Substantia nigra (tissue), 51 donors: ENCODE measurements at places on chromosomes 2 and 18.

- DNase-seq = no peak
Observed at GRCh38 chr2:72085036-72085435, 62.6 kb downstream of the CYP26B1 start.

DNA sequence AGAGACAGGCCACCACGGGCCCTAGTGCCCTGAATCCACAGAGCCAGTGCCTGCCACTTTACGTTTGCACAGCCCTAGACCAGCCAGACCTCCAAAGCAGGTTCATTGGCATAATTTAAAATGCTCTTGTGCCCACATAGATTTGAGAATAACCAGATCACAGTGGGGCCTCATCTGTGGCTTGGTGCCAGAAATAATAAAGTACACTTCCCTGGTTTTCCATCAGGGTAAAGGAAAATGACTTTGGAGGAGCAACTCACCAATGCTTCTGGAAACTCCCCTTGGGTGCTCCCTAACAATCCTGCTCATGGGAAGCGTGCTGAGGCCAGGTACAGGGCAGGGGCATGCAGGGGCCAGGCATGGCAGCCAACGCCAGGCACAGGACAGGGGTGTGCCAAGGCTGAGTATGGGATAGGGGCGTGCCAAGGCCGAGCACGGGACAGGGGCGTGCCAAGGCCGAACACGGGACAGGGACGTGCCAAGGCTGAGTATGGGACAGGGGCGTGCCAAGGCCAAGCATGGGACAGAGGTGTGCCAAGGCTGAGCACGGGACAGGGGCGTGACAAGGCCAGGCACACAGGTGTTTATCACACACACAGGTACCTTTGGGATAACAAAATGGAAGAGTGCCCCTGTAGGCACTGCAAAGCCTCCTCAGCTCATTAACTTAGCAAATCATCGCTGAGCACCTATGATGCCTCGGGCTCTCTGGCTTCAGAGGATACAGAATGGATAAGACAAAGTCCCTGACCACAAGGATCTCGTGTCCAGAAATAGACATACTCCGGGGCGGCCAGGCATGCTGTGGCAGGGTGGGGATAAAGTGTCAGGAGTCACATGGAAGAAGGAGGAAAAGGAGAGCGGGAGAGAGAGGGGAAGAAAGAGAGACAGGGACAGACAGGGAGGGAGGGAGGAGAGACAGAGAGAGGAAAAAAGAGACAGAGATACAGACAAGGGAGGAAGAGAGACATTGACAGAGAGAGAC is 334.7 kb downstream of the EIPR1 start:
- no peak for DNase-seq

DNA sequence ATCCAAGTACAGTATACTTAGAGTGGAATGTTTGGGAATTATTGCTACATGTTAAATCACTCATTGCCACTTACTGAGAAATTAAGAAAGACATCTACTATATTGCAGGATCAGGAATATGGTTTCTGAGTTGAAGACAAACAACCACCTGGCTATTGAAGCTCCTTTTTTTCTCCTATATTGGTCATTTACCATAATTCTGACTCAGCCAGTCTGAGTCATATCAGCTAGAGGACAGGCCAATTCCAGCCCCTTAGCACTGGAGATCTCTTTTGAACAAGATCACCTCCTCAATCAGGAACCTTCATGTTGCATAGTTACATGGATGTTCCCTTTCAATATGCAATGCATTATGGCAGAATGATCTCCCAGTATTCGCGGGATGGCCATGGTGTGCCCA is 42.7 kb upstream of the CDH19 start:
- DNase-seq = no peak

DNA sequence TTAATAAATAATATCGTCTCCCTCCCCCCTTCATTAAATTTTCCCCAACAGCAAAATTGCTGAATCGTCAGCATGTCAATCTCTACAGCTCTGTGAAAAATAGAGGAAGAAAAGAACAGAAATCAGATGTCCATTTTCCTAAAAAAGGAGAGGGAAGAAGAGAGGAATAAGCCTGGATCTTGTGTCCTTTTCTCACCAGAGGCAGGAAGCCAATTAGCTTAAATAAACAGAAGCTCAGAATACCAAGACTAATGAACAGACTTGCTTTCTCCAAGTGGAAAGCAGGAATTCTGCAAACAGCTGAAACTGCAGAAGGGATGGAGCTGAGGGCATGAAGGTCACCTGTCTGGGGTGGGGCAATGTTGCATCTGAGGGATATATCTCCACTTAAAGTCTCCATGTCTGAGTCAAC is 265.7 kb downstream of the CCDC85A start:
- no peak for DNase-seq

DNA sequence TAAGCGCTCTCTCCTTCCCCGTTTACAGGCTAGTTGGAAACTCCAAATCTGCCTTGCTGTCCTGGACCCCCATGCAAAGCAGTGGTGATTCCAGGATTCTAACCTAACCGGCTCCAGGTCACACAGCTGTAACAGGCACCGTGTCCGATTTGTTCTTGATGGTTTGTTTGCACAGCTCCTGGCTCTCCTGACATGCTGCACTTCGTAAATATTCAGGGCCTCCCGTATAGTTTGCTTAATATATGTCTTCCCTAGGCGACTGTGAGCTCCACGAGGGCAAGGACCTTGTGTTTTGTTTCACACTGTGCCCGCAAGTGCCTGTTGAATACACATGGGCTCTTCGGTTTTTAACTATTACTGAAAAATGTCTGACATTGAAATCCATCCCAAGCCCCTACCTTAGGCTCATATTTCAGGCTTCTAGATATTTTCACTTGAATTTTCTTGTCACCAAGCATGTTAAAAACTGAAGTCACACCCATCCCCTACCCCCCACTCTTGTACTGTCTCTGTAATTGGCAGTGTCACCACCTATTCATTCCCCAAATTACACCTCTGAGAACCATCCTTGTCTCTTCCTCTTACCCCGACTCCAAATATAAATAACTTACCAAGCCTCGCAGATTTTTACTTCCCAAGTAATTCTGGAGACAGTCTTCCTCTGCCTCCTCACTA is 1.0 kb upstream of the PUM2 start:
- DNase-seq = no peak

DNA sequence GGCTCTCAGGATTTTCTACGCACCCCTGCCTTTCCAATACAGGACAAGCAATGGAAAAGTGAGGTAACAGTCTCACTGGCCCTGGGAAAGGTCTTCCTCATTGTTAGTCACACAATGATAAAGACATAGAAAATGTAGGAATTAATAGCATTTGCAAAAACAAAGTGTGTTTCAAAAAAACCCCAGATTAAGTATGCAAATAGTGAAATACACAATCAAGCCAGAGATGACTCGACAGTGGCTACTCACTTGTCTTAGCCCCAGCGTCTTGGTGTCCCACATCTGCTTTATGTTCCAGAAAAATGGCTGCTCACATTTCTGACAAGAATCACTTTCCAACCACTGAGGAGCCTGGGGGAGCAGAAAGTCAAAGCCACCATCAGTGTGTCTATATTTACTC is 47.0 kb upstream of the AP1S3 start:
- DNase-seq = no peak

- no peak for DNase-seq
Observed at GRCh38 chr2:95240556-95240955, 33.2 kb downstream of the ZNF892 start.

DNA sequence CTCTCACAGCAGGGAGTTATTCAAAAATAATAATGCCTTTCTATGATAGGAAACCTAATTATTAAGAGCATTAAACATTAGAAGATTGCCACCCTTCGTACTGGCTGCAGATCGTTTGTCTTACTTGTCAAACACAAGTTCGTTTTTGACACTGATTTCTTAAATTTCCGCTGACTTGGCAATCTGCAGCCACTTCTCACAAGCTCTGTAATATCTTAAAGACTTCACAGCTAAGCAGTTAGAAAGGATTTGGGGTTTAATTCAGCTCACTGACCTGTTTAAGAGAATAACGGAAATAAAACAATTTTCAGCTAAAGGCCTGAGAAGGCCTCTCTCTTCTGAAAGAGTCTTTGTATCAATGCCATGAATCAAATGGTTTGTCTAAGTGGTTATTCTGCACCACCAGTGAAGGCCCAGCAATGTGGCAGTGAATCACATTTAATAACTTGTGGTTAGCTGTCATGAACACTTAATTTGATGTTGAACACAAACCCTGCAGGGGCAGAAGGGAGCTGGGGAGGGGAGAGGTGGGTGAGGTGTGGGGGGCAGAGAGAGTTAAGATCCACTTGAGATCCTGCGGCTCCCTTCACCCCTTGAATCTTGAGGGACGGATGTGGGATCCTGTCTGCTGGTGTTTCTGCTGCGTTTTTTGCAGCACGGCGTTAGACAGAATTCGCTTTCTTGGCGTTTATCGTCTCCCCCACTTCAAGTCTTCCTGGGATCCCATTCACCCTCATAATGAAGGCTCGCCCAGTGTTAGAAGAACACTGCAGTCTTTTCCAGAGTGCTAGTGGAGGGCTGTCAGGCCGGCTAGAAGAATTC is 145.4 kb upstream of the SATB2 start:
- no peak for DNase-seq

DNA sequence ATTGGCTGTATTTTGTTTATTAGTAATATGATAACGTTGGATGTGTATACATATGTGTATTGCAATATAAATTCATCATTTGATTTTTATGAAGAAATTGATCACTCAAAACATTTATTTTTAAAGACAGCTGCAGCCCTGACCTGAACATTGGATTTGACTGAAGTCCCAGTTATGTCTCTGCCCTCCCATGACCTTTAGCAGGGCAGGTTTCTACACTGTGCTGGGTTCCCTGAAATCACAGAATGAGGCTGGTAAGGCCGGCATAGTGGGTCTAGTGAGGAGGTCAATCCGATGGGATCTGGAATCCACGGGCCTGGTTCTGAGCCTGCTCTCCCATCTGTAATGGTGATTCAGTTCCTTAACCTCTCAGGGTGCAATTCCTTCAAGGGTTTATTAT is 22.0 kb downstream of the SPP2 start:
- no peak for DNase-seq

DNA sequence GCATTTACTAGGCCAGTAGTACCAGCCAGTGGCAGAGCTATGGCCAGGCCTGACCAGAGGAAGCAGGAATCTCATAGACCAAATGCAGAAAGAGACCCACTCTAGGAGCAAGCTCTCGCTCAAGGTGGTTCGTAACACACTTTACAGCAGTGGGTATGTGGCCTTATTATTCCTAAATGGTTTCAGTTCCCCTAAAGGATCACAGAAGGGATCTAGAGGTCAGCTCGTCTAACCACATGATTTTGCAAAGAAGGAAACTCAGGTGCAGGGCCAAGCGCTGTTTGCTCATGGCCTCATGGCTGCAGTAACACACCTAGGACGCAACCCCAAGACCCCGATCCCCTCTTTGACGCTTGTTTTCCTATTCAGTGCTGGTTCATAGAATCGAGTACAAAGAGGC is 65.5 kb upstream of the ATG16L1 start:
- no peak for DNase-seq

DNA sequence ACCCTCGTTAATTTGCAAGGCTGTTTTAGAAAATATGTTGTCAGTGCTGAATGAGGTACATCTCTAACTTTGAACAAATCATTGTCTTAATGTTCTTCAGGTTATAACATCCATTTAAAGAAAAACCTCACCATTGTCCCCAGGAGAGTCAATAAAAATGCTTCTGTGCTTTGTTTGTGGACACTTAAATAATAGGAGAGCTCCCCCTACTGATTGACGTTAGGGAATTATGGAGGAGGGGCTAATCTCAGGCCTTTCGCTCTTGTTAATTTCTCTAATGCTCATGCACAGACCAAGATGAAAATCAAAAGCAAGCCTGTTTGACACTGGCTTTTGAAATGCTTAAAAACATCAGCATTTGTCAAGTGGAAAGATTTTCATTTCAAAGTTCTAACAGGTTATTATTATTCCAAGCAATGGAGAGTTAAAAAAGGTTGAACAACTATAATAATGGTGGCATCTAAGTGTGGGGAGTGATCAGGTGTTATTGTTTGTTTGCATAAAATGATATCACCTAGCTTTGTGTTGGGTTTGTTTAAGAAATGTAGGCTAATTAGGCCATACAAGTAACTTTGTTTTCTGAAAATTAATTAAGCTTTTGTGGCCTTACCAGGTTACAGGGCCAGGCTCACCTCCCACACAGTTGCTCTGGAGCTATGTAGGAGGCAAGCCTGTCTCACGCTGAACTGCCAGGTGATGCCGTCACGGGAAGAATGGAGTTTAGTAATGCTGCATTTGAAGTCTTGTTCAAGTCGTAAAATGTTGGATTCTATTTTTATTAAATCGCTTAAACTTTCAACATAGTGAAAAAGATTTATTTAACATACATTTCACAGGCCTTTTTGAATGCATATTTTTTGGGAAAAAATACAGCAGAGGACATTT is 51.7 kb upstream of the SMIM21 start:
- DNase-seq = no peak

DNA sequence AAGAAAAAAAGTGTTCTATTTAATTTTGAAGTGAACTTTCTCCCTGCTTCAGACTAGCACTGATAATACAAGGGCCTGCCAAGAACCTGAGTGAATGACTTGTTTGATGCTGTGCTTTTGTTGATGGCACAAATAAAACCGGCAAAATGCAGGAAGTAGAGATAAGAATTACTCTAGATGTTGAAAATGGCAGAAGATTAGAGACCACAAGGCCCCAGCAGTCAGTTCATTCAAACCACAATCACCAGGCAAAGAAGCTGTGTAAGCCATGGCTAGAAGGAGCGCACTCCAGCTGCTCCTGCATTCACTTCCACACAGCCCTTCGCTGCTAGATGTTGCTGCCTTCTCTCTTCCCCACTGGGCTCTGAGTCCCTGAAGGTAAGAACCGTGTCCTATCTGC is 297.1 kb downstream of the AGPS start:
- DNase-seq = no peak

DNA sequence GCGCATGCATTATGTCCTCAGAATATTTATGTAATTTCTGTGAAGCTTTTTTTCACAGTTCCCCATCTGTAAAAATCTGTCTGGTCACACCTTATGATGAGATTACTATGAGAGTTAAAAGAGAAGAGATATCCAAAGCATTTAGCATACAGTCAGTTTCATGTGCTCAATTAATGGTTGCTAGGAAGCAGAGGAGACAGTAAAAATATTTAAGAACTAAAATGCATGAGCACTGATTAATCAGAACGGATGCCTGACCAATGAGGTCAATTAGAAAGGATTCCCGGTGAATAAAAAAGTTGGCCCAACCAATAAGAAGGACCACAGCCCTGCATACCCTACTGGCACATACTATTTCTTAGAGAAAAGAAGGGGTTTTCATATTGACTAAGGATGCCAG is 12.0 kb upstream of the CRIM1 start:
- DNase-seq = no peak

DNA sequence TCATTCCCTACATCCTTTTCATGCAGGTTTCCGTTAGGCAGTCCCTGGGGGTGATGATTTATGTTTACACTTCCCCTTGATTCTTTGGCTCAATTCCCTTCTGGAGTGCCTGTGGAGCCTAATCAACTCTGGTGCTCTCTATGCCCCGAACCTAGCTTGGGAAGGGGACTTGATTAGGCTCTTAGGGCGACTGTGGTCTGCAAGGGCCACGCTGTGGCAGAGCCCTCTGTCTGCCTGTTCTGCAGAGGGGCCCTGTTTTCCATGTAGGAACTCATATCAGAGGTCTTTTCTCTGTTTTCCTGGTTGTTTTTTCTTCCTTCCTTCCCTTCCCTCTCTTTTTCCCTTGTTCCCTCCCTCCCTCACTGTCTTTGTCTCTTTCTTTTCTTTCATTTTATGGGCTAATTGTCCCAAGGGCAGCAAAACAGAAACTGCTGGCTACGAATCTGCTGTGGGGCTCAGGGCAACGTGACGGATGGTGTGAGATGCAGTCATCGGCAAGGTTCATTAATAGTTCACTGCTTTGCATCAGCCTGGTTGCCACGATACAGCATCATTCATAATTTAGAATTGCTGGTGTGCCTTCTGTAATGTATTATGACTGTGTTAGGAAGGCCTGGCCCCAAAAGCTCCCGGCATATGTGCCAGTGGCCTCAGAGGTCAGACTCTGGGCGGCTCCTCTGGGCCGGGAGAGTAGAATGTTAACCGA is 134.5 kb downstream of the NAPG start:
- no peak for DNase-seq
